ENCODE measurements at places on chromosomes 3 and 15.
A peak's percentile ranks its signal among the peaks of the same experiment; 100 is the strongest.

DNA sequence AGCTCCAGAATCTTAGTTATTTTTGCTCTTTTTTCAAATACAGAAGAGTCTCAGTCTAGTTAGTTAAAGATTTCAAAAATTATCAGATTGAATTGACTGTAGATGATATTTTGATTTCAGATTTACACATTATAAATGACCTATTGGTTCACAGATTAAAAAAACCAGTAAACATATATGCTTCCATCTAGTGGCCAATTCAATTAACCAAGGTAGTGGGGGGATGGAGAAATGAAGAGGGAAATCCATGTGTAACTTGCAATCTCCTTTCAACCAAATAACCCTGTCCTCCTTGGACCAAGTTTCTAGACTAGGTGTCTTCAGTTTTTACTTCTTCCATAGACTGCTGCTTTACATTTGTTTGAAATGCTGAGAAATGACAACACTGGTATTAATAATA is 789.8 kb downstream of the ROBO1 start:
- no peak for DNase-seq

- no peak for DNase-seq
These were observed 211.6 kb downstream of the RAP2B start for GRCh38 chr3:153373606-153374005.

- DNase-seq: no peak
These were observed 92.4 kb downstream of the MEGF11 start for GRCh38 chr15:66161108-66161507.

DNA sequence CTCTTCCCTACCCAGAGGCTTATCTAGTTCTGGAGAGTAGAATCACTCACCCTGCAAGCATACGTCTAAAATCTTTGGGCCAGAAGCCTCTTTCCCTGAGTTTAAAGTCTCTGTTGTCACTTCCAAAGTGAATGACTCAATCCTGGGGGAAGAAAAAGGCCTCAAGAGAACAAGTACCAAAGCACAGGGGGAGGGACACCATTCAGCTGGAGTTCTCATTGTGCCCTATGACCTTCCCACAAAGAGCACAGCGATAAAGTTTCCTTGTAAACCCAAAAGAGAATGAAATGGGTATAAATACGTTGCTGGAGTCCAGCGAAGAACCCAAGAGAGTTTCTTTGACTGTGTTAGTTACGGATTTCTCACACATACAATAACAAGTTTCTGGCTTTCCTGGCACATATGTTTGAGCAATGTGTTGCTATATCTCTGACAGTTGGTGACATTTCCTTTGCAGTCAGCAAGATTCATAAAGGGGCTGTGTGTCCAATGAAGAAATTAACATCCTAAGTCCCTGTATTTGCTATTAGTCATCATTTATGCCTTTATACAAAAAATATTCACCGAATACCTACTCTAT is 107.3 kb upstream of the PTPRG start:
- no peak for DNase-seq

DNA sequence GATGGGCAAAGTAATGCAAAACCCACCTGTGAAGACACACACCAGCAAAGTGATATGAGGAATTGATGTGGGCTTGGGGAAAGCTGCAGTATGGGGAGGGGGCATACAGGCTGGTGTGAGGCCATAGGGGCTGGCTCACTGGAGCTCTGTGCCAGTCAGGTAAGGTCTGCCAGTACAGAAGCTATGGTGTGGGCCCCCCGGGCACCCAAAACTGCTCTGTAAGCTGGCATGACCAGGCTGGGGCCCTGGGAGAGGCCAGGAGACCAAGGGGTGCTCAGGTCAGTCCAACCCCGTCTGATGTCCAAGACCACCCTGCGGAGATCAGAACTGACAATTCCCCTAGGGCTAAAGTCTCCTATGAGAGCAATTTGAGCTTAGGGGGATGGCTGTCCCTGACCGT is 163.1 kb downstream of the KCNMB2 start:
- DNase-seq: no peak

DNA sequence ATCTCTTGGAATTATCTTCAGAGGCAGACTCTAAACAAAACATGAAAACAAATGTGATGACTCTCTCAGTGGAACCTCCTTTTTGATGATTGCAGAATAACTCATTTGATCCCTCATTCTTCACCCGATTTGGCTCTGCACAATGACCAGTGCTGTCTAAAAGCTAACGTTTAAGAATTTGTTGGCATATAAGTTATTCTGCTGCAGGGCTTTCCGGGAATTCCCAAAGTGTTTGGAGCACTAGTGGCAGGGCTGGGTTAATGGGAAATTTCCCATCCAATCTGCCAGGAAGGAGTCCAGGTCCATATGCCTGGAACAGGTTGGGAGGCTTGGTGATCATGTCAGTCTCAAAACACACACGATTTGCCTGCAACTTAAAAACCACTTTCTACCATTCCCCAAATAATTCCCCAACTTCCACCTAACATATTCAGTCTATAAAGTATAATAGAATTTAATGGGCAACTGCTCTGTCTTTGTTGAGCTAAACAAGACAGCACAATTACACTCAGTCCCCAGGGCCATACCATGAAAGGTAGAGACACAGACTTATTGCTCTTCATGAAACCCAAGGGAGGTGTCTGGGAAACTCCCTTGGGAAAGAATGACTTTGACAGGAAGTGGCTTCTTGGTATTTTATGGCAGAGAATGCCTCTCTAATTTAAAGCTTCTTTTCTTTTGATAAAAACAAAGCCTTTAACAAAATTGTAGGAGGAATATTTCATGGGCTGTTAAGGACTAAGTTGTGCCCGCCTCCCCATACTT is 38.0 kb downstream of the ARRDC4 start:
- no peak for DNase-seq

DNA sequence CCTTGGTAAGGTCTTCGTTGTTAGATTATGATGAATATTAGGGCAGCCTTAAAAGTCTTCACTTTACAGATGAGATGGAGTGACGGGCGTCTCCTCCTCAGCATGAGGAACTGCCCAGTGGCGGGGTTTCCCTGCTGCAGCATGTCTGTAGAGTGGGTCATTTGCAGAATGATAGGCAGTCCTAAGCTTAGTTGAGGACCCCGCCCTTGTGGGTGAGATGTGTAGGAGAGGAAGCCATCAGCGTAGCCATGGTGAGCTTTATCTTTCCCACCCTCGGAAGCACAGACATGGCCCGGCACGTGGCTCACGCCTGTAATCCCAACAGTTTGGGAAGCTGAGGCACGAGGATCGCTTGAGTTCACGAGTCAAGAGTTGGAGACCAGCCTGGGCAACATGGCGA is 877 bp downstream of the NIT2 start:
- DNase-seq: no peak

- DNase-seq: peak; percentile 63
These were observed 79.8 kb downstream of the RHCG start for GRCh38 chr15:89416339-89417183.

DNA sequence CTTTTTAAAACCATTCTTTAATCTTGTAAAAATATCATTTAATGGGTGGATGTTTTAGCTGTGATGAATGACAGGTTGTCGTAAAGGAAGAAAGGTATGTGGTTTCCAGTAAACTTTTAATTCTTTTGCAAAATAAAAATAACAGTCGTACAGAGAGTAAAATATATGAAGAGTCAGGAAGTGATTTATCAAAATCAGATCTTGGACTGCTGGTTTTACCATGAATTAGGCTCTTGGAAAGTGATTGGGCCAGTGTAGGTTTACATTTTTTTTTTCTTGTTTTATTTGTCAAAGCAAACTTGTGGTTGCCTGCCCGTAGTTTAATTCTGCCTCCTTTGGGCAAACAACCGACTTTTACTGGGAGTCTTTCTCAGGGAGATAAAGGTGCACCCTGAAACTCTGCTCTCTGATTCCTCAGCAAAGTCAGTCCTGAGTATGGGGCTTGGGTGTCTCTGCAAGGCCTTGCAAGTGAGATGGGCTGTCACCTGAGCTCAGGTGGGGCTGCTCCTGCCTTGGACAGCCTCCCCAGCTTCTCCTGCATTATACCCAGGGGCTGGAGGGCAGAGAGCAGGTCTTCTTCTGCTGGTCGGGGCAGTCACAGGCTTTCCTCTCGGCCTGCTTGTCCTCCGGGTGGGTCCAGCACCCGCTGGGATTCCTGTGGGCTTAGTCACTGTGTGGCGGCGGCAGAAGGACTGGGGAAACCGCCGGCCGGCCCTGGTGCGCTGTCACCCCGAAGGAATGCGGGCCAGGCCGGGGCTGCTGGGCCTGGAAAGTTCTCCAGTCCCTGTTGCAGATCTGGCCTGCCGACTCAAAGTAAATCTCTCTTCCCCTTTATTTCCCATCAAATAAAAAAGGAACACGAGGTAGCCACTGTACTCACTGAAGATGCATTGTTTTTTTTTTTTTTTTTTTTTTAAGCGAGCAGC is 79.0 kb downstream of the IGF1R start:
- no peak for DNase-seq

GRCh38 chr15:70100474-70101341 is 3.0 kb upstream of the TLE3 start:
- DNase-seq: peak; percentile 26
